ENCODE measurements at places on chromosomes 11 and 22. TPM values are rescaled to one million over a fixed set of nuclear protein-coding genes. Genes with fewer than 3 reads are reported as not detected.

DNA sequence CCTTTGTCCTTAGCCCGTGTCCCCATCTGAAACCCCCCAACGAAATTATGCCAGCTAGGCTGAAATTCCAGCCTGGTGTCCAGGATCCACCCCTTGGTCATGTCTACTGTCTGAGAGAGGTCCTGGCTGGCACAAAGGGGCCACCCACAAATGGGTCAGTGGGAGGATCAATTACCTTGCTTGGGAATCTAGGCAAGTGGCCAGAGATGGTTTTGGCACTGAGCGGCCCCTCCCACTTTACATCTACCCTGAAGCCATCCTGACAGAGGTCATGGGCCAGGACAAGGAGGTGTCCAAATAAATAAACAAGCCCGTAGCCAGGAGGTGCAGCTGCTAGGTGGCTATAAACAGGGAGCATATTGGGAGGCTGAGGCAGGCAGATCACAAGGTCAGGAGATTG, 311.5 kb downstream of the MN1 start:
- DNase-seq, result no peak

- no peak for DNase-seq
Measured at GRCh38 chr11:115963156-115963555, 458.9 kb upstream of the CADM1 start.

EI24 gene
- 103 TPM for total RNA-seq

P4HA3 gene
- total RNA-seq, result 7.4 TPM

- DNase-seq, result no peak
Measured at GRCh38 chr11:26777372-26777808, 55.5 kb upstream of the SLC5A12 start.

SPA17 gene
- 14.0 TPM for total RNA-seq

- DNase-seq, result no peak
Measured at GRCh38 chr11:196786-197731, 4.2 kb downstream of the SCGB1C1 start.

DNA sequence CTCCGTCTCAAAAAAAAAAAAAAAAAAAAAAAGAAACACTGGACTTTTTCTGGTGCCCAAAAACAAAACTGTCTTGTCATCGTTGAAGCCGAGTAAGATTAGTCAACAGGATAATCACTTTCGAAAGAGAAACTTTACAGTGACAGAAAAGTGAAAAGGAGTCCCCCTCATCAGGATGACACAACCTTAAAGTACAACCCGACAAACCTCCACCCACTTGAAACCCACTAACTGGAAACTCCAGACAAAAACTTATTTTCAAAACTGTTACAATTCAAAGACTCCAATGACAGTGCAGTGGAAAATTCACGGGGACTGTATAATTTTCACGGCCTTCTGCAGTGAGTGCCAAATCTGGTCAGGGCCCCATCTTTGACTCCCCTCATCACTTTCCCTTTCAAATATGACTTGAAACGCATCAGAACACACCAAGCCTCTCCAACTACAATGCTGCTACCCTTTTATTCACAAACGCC, 1.3 kb downstream of the DENND5A start:
- no peak for DNase-seq

SYT7 gene
- 0.47 TPM for total RNA-seq

- DNase-seq, result peak; percentile 24
Measured at GRCh38 chr11:35029979-35030682, 108.8 kb upstream of the CD44 start.

MUC15 gene
- total RNA-seq, result not detected
